ENCODE measurements at places on chromosomes 1 and 21.

- H3K4me1 ChIP-seq = no peaks in the 10 kb centered on the region
- no peak overlapping the region for H3K4me3 ChIP-seq
- H3K27ac ChIP-seq = no peak overlapping the region
- no peaks in the 10 kb centered on the region for H3K27me3 ChIP-seq
Observed at GRCh38 chr1:14415396-14415795, 183.1 kb upstream of the KAZN start.

GRCh38 chr1:232179896-232180778 is 449.8 kb downstream of the SIPA1L2 start:
- H3K27me3 ChIP-seq = no peaks in the 10 kb centered on the region
- no peak for DNase-seq
- no peak overlapping the region for H3K4me3 ChIP-seq
- H3K27ac ChIP-seq = no peak overlapping the region

DNA sequence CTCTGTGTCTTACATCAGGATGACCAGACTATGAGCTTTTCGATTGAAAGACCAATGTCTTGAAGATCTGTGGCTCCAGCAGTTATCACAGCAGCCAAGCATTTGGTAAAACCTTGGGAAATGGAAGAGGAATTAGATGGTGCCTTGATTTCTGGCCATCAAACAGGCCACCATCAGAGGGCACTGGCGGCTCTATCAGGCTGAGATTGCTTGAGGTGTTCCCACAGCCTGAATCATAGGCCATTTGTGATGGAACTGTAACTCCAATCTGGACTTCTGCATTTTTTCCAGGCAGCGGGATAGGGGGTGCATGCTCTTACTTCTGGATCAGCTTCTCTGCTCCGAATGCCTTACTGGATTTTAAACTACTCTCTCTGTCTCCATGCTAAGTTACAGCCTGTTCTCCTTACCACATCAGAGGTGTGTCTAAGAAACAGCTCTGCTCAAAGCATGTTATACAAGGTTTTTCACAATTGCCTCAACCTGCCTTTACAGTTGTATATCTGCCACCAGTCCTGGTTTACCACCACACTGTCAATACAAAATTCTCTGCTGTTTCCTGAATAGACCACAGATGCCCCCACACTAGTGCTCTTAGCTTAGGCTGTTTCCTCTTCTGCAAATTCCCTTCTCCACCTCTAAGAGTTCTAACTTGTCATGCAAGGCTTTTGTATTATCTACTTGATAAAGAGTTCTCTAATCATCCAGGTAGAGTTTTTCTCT is 180.9 kb downstream of the PTGER3 start:
- no peak overlapping the region for H3K27ac ChIP-seq
- no peak overlapping the region for H3K4me3 ChIP-seq
- no peak for DNase-seq
- H3K4me1 ChIP-seq = no peaks in the 10 kb centered on the region
- H3K36me3 ChIP-seq = no peaks in the 10 kb centered on the region
- H3K27me3 ChIP-seq = no peaks in the 10 kb centered on the region

DNA sequence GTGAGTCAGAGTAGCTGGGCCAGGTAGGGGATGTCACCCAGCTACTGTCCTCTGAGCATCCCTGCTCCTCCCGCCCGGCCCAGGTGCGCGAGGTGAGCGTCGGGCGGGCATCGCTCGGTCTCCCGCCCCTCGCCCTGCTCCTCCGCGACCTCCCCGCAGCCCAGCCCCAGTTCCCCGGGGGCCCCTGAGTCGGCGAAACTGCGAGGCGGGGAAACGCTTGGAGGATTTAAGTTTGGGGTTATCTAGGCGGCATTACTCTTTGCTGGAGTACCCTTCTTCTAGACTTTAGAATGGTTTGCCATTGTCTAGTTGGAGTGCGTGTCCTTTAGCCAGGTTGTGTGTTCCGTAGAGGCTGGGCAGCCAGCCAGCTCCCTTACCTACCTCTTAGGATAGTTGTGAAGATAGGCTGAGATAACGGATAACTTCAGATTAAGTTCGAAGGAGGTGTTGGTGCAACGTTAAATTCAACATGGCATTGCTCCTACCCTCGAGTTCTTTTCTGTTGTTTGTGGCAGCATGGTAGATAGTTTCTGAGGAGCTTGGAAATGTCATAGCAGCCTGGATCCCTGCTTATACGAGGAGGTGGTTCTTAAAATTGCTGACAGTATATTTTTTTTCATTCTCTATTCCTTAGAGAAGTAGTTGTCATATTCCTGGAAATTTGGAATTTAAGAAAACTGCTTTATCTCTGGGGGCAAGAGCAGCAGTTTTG is 697 bp downstream of the AGO3 start:
- H3K4me3 ChIP-seq = peak overlapping the region; percentile 94
- no peaks in the 10 kb centered on the region for H3K27me3 ChIP-seq
- H3K36me3 ChIP-seq = peaks cover 2% of the 10 kb centered on the region
- no peaks in the 10 kb centered on the region for H3K4me1 ChIP-seq

DNA sequence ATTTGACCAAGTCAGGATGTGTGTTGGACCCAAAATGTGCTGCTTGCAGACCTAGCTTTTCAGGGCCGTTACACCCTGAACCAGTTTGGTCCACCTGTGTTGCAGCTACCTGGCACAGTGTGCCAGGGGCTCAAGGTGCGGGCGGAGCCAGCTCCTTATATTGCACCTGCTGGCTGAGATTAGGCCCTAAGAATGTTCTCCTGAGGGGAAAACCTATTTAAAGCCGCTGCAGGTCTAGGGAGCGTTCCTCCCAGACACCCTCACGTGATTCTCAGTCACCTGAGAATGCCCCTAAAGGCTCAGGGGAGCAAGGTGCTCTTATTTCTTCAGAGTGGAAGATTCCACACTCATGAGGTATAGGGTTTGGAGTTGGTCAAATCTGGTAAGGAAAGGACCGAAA is 12.0 kb downstream of the GSTM3 start:
- no peaks in the 10 kb centered on the region for H3K27me3 ChIP-seq
- H3K36me3 ChIP-seq = no peaks in the 10 kb centered on the region
- H3K4me3 ChIP-seq = no peak overlapping the region
- H3K27ac ChIP-seq = no peak overlapping the region
- H3K4me1 ChIP-seq = no peaks in the 10 kb centered on the region

- no peak overlapping the region for H3K4me3 ChIP-seq
- no peak for DNase-seq
- H3K4me1 ChIP-seq = no peaks in the 10 kb centered on the region
- H3K27ac ChIP-seq = no peak overlapping the region
Observed at GRCh38 chr1:35756064-35756463, 13.7 kb downstream of the CLSPN start.

GRCh38 chr1:47213230-47213963 is 18.6 kb downstream of the TAL1 start:
- no peak overlapping the region for H3K27ac ChIP-seq
- DNase-seq = no peak
- no peaks in the 10 kb centered on the region for H3K27me3 ChIP-seq
- no peak overlapping the region for H3K4me3 ChIP-seq
- H3K36me3 ChIP-seq = no peaks in the 10 kb centered on the region
- peaks cover 2% of the 10 kb centered on the region for H3K4me1 ChIP-seq

DNA sequence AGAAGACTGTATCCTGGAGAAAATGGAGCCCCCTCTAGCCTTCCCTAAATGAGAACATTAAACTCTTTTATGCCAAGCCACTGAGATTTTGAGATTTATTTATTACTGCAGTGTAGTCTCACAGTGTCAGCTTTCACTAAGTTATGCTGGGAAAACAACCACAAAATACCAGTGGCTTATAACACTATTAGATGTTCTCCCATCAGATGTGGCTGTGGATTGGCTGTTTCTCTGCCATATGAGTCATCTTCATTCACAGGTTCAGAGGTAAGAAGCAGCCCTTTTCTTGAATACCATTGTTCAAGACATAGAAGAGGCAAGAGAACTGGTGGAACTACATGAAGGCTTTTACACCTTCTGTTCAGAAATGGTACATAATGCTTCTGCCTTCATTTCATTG is 32.1 kb upstream of the ST6GALNAC5 start:
- no peak for DNase-seq
- no peaks in the 10 kb centered on the region for H3K36me3 ChIP-seq
- H3K4me1 ChIP-seq = no peaks in the 10 kb centered on the region
- no peak overlapping the region for H3K27ac ChIP-seq
- H3K27me3 ChIP-seq = no peaks in the 10 kb centered on the region

DNA sequence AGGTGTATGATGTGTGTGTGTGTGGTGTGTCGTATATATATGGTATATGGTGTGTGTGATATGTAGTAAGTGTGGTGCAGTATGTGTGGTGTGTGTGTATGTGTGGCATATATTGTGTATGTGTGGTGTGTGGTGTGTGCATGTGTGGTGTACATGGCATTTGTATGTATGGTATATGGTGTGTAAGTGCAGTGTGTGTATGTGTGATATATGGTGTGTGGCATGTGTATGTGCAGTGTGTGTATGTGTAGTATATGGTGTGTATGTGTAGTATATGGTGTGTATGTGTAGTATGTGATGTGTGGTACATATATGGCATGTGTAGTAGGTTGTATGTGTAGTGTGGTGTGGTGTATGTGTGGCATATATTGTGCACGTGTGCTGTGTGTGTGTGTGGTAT is 74.9 kb downstream of the OLFML3 start:
- H3K36me3 ChIP-seq = peaks cover 3% of the 10 kb centered on the region
- no peak overlapping the region for H3K4me3 ChIP-seq
- no peak for DNase-seq
- H3K27ac ChIP-seq = no peak overlapping the region

- DNase-seq = no peak
- H3K27ac ChIP-seq = no peak overlapping the region
- no peaks in the 10 kb centered on the region for H3K4me1 ChIP-seq
- no peaks in the 10 kb centered on the region for H3K27me3 ChIP-seq
- no peak overlapping the region for H3K4me3 ChIP-seq
Observed at GRCh38 chr21:29867796-29868195, 72.0 kb downstream of the GRIK1 start.
